ENCODE measurements at places on chromosomes 16 and 17.

DNA sequence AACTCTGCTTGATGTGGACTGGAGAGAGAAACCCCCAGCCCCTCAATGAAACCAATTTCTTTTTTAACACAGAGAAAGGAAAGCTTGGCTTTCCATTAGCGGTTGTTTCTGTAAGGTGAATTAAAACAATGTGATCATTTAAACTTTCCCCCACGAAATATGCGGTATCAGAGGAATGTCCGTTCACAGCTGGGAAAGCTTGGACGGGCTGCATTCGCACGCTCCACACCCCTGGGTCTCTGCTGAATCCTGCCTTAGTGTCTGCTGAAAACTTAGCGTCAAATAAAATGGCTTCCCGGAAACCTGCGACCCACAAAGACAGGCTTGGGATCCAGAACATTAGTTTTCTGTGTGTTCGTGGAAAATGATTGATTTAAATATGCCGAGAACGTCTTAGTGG, 71.7 kb downstream of the C16orf95 start:
- DNase-seq = no peak

- no peak for DNase-seq
Observed at GRCh38 chr17:43444223-43445008, 39.4 kb upstream of the DHX8 start.

DNA sequence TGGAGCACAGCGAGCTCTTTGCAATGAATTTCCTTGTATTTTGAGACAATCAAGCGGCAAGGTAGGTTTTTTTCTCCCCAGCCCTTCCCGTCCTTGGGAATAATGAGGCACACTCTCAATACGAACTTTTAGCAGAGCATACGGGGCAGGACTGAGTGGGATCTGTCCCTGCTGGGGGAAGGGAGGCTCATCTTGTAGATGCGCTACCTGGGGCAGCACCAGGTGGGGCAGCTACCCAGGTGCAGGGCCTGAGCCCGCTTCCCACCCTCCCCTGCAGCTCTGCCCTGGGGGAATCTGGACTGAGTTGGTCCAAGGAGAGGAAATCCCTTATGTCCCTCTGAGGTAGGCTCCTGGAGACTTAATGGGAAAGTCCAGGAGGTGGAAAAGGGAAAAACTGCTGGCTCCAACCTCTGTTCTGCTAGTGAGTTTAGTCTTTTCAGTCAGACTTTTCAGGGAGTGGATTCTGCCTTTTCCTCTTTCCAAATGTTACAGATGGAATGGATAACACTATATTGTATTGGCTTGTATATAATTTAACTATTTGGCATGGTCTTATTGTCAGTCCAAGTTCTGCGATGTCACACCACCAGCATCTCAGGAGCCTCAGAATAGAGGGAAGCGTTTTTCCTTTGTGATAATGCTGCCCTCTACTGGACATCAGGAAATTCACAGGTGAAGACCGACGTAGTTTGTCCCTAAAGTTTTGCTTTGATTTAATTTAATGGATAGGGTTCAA, 9.6 kb upstream of the CES1 start:
- DNase-seq = peak; percentile 60

DNA sequence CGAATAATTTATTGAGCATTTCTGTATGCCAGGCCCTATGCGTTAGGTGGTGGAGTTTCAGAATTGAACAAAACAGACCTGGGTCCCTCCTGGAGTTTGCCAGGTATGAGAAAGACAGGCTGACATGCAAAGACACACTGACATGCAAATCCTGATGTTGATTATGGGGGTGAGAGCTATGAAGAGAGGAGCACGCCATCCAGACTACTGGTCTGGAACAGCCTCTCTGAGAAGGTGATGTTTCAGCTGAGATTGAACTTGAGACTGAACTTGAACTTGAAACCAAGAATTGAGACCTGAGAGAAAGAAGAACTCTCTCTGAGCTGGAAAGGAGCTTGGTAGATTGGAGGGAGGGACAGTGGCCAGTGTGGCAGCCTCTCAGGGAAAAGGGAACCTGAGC, 14.2 kb upstream of the CACNG4 start:
- DNase-seq = no peak

DNA sequence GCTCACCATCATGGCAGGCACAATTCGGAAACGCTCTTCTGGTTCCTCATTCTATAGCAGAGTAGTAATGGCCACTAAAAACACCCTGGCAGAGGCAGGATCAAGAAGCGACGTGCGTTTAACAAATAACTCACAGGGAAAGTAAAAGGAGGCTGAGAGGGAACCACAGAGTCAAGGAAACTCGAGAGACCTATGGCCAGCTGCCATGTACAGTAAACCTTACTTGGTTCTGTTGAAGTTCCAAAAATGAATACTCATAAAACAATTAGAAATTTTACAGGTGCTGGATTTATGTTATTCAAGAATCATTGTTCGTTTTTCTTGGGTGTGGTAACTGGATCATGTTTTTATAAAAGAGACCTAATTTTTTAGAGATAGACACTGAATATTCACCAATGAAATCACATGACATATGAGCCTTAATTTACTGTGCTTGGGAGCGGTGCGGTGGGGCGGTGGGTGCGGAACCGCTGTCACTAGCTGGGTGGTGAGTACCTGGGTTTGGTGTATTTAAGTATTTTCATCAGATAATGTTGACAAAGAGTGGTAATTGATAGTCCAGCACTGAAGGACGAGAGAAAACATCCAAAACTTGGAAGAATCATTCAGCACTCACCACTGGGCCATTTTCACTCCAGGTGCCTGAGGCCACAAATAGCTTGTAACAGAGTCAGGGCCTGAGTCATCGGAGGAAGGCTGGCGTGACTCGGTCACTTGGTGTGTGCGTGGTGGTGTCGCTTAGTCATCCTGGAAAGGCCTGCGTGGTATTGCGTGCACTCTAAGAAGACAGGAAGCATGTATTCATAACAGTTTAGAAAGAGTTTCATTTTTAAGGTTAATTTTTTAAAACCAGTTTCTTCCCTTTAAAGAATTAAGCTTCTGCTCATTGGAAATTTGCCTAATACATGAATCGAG, 135.4 kb upstream of the CHMP6 start:
- DNase-seq = no peak

DNA sequence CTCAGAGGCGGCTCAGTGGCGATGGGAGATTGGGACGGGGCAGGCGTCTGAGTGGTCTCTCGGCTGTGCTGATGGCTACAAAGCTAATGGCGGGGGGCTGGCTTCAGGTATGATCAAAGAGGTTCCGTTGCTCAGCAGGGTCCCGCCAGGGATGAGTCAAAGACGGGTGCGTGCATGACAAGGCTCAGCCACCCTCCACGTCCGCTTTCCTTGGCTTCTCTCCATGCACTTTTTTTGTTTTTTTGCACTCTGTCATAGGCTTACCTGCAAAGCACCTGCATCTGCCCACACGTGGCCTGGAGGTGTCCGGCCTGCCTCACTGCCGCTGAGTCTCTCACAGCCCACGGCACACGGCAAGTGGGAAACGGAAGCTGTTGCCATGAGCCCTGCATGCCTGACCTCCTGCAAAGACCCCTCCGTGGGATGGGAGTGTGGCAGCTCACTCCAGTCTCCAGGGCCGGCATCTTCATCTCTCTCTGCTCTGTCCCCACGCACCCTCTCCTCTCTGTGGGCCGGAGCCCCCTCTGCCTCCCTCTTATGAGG, 85.5 kb upstream of the ZNF469 start:
- DNase-seq = no peak

GRCh38 chr16:4506450-4506849, 30.3 kb downstream of the HMOX2 start:
- DNase-seq = peak; percentile 79

DNA sequence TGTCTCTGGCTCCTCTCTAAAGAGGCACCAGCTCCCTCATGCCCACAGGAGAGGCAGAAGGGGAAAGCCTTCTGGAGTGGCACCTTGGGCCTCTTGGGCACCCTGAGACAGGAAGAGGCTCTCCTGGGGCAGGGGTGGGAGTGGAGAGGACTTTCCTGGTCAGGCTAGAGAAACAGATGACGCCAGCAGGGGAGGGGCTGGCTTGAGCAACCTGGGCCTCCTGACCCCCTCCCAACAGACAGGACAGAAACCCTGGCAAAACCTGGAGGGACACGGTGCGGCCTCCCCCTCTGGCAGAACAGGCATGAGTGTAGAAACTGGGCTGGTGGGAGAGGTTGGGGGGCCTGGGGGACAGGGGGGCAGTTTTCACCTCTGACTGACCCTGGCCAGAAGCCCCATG, 6.1 kb downstream of the SMIM5 start:
- no peak for DNase-seq

DNA sequence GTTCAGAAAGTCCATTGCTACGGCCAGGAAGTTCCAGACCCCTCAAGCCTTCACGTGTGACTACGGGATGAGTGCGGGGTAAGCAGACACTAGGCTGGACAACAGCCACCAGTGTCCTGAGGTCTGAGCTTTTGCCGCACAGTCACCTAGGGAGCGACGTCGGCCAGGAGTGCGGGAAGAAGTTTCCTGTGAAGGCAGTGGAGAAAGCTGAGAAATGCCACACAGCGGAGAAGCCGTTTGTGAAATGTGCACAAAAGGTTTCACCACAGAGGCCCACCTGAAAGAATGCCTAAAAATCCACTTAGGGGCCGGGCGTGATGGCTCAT, 47.4 kb downstream of the SHCBP1 start:
- no peak for DNase-seq

- no peak for DNase-seq
Observed at GRCh38 chr16:12781777-12782176, 21.9 kb downstream of the CPPED1 start.

GRCh38 chr17:51050291-51051033, 70.2 kb downstream of the SPAG9 start:
- DNase-seq = peak; percentile 67

- no peak for DNase-seq
Observed at GRCh38 chr17:65609749-65610148, 48.3 kb upstream of the AXIN2 start.

DNA sequence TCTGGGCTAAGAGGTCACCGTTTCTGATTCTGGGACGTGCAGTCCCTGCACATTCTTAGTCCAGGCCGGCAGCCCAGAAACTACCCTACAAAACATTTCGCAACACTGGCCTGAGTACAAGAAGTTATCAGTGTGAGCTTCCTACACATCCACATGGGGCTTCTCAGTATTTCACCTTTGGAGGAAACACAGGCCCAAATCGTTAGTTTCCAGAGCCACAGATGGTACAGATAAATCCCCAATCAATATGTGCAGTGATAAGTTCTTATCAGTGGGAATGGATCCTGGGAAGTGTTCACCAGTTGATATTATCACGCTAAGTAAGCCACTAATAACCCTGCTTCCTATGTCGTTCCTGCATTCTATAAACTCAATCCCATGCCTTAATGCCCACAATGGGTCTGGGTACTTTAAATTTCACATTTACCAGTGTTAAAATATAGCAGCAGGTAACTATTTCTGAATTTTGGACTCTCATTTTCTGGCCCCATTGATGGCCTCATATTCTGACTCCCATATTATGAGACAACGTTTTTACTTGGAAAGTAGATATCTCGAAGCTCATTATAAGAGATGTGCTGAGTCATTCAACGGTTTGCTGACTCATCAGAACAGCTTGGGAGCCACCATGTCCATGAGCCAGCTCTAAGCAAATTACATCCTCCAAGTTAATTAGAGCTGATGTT, 370.2 kb upstream of the MAF start:
- DNase-seq = no peak

DNA sequence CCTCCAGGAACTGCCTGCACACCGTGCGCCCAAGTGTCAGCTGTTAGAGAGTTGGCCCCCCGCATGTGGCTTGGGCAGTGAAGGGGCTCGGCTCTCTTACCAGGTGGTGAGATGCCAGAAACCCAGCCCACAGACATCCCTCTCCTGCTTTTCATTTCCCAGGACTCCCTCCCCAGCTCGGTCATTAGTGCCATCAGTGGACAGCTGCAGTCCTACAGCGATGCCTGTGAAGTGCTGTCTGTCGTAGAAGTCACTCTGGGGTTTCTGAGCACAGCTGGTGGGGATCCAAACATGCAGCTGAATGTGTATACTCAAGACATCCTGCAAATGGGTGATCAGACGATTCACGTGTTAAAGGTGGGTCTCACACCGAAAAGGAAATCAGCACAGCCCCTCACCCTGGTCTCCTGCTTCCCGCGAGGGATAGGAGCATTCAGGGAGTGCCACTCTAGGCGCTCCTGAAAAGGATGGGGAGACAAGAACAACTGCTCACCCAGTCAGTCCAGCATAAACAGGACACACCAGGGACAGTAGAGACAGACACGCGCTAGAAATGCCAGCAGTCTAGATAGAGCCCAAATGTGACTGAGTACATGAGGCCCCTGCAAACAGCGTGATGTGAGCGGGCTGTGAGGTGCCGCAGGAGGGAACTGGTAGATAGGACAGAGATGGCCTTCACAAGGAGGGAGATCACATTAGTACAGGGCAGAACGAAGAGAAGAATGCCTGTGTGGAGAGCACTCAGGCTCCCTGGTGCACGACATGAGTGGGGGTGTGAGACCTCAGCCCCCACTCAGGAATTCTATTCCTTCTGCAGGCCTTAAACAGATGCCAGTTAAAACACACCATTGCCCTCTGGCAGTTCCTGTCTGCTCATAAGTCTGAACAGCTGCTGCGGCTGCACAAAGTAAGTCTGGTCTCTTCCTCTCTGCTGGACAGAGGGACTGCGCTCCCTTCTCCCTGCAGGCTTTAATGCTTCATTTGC, 25.7 kb upstream of the ENDOV start:
- DNase-seq = no peak

DNA sequence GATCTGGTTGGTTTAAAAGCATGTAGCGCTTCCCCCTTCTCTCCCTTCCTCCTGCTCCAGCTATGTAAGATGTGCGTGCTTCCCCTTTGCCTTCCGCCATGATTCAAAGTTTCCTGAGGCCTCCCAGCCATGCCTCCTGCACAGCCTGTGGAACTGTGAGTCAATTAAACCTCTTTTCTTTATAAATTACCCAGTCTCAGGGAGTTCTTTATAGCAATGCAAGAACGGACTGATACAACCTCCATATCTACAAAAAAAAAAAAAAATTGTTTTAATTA, 16.6 kb upstream of the PDXDC1 start:
- no peak for DNase-seq

DNA sequence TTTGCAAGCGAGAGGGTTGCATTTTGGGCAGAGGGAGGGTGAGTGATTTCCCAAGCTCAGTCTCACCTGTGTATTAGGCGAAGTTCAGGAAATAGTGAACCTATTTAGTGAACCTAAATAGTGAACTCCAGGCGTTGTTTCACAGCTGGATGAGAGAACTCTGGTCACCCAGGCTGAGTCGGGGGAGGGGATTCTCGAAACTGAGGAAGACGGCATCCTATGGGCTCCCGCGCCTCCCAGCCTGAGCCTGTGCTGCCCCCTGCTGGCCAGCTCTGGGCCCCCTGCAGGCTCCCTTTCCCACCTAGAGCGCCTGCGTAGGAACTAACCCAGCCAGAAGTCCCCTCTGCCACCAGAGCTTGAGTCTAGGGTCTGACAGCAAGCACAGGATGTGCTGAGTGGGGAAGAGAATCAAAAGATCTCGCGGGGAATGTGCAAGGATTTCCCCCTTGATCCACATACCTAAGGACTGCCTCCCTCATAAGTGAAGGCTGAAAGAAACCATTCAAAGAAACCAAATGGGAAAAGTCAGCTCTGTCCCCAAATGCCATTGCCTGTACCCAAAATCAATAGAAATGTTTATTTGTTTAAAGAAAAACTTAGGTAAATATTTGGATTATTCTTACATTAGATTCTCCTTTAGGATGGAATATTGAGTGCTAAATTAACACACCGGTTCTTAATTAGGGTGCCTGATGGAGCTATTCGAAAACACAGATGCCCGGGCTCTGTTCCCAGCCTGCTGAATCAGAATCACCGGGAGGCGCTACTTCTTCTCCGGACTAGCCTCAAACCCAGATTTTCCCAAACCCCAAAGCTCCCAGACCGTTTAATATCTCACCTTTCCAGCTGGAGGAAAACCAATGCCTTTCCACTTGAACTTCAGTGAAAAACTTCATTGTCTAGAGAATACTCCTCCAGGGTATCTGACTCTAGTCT, 14.8 kb upstream of the MARVELD3 start:
- DNase-seq = peak; percentile 80

GRCh38 chr17:8153957-8154607, 1.9 kb upstream of the PER1 start:
- DNase-seq = peak; percentile 76

Data from NAMALWA (cell line).